Lung microvascular endothelial cell (primary cell): ENCODE measurements at places on chromosomes 5 and 9. TPM values are rescaled to one million over a fixed set of nuclear protein-coding genes. Genes with fewer than 3 reads are reported as not detected.

The PGGT1B gene
- total RNA-seq = 10.2 and 14.3 TPM in 2 replicates

The SLC46A2 gene
- not detected in 2 replicates for total RNA-seq

The CD74 gene
- 2.0 and 5.8 TPM in 2 replicates for total RNA-seq

The TNC gene
- under 0.01 and 0.22 TPM in 2 replicates for total RNA-seq

The AMACR gene
- total RNA-seq = 6.3 and 6.8 TPM in 2 replicates

The TAF11L2 gene
- not detected in 2 replicates for total RNA-seq

The PTPN3 gene
- total RNA-seq = 0.65 and 2.6 TPM in 2 replicates

The RNF208 gene
- 0.22 TPM in 1 of 2 replicates, not detected in the other for total RNA-seq

The RNF20 gene
- 15.9 and 22.2 TPM in 2 replicates for total RNA-seq

The JAKMIP2 gene
- not detected in 2 replicates for total RNA-seq

The RAB24 gene
- total RNA-seq = 8.7 and 13.9 TPM in 2 replicates

The GABBR2 gene
- 1.2 and 5.9 TPM in 2 replicates for total RNA-seq

The PTGDS gene
- total RNA-seq = 0.22 and 0.79 TPM in 2 replicates

- DNase-seq = no peak
These were observed 1020.2 kb downstream of the NR2F1-AS1 start for GRCh38 chr5:92560698-92561401.

DNA sequence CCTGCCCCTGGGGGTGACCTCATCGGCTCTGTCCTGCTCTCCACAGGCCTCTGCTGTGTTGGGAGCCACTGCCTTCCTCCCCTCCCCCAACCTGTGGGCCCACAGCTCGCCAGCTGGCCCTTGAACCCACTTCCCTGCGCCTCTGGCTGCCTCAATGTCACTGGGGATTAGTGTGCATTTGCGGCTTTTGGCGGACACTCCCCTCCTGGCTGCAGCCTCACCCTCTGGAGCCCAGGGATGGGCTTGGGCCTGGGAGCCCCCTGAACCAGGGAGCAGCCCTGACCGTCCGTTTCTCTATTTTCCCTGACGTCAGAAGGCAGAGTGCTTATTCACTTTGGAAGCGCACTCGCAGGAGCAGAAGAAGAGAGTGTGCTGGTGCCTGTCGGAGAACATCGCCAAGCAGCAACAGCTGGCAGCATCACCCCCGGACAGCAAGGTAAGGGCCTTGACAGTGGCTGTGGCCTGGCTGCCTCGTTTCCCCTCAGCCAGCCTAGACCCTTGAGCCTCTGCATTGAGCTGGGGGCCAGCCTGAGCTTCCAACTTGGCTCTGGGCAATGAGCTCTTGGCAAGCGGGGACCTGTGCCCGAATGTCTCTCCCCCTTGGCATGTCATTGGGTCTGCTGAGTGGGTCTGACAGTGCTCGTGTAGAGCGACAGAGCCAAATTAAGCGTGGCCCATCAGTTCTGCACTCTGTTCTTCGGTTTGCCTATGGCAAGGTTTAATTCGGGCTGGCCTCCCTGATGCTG, 73.1 kb downstream of the RGS3 start:
- DNase-seq = peak; percentile 58

DNA sequence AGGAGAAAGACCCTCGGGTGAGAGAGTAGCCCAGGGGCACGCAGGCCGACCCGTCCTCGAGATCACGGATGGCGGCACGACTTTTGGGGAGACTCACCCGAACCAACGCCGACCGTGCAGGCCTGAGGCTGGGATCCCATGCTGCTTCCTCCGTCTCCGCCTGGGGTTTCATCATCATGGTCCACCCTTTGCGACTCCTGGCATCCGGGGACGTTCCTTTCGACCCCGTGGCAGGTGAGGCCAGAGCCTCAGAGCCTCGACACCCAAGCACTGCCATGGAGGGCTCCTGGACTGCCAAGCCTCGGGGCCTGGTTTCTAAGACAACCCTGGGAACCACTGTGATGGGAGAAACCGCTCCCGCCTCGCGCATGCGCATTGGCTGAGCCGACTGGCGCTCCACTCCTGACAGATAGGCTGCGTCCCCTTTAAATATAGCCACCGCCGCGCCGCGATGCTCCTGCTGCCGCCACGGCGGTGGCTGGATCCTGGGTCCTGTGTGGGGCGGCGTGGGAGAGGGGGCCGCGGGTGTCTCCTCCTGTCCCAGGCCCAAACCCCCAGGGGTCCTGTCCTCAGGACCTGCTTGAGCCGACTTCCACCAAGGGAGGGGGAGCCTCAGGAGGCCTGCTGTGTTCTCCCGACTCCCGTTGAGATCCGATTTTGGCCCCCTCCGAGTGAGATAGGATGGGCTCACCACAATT, 481.6 kb downstream of the SPATA31A7 start:
- no peak for DNase-seq

- no peak for DNase-seq
These were observed 140.1 kb upstream of the ABCA1 start for GRCh38 chr9:105067895-105068580.

DNA sequence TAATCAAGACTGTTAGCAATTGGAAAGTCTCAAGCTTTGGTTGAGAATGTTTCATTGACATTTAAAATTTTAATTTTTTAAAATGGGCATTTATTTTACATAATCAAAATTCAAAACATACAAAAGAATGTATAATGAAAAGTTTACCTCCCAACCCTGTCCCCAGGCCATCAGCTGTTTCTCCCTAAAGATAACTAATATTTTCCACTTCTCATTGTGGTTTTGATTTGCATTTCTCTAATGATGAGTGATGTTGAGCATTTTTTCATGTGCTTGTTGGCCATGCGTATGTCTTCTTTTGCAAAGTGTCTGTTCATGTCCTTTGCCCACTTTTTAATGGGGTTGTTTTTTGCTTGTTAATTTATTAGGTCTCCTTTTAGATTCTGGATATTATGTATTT, 11.4 kb upstream of the MACIR start:
- no peak for DNase-seq

DNA sequence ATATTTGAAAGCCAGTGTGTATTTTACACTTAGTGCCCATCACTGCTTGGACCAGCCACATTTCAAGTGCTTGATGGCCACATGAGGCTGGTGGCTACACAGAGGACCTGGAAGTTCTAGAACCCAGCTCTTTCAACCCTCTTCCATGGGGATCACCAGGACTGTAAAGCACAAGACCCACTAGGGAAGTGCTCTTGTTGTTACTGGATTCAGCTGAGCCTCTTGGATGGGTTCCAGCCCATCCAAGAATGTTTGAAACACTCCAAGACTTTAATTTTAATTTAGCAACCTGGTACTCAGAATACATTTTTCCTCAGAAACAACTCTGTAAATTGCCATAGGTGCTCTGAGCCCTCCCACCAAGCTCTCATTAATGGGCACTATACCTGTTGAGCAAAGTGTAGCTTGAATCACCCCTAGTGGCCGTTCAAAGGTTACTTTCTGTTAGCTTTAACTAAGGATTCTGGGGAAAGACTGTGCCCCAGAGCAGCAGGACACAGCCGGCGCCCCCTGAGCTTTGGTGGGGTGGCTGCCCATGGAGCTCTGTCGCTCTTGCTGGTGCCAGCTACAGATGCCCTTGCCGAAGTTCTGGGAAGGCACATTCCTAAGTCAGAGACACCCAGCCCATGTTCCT, 212.4 kb downstream of the HSD17B3 start:
- DNase-seq = no peak

DNA sequence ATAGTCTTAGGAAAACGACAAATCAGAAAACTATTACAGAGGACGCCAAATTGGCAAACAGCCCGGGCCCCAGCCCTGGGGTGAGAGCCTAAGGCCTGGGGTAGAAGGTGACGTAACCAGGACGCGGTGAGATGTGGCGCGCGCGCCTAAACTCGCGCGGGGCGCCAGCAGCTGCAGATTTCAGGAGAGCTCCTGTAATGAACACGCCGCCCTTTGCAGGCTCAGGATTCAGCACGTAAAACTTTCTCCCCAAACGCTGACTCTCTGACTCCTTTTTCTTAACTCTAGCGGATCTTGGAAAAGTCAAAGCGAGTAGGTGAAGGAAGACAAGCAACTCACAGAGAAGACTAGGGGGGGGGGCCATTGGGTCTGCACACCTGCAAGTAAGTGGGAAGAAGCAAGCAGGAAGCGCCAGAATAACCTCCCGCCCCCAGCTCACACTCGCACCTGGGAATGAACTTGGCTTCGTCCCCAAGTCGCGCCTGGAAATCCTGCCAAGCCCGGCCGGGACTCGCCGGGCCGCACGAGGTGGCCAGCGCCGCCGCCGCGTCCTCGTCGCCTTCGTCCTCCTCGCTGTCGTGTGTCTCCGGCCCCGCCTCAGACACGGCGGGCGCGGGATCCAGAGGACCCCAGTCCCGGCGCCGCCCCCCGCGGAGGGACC, 822 bp downstream of the RASEF start:
- DNase-seq = no peak

DNA sequence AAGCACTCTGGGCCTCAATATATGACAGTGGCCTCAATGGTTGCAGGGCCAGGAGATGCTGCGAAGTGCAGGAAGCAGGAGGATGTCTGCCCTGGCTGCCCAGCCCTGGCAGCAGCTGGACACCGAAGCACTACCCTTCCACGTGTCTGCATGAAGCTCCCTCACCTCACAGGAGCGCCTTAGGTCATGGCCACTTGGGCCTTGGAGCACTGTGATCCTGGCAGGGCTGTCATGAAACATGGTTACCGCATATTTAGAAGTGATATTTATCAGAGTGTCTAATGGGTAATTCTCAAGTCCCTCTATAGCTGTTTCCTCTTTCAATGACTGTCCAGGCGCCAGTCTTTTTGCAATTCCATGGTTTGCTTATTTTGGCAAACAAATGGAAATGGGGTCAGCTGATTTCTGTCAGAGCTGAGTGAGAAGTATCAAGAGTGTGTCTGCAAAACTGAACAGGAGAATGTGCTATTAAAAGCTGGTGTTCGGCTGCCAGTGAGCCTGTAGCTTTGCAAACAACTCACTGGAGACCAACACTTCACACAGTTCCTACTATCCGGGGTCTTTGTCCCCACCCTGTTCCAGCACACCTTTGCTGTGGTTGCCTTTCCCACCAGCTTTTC, 285.9 kb downstream of the KIF4B start:
- no peak for DNase-seq

- DNase-seq = peak; percentile 59
These were observed at the start of gene ITGA2 for GRCh38 chr5:52989025-52989780. ITGA2 (plus strand) TSS chr5:52989352; CDS start chr5:52989469, 117 bp downstream.

- DNase-seq = no peak
These were observed 63.8 kb upstream of the S1PR3 start for GRCh38 chr9:88927510-88927909.

DNA sequence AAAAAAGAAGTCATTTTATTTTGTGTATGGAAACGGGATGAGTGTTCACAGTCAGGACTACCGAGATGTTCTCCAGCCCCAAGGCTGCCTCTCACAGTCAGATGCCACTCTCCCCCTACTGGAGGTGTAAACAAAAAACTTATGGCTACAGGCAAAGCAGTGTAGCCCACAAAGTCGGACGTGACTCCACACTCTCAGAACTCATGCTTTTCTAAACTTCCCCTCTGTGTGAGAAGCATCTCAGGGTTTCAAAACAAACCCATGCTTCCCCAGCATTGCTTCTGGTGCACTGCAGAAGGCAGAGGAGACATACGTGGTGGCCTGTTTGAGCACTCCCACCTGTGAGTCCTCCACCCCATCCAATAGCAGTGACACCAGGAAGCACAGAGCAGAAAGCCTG, 580.3 kb downstream of the BNC2 start:
- DNase-seq = no peak

- no peak for DNase-seq
These were observed 233.5 kb upstream of the ELL2 start for GRCh38 chr5:96195123-96195522.

GRCh38 chr9:105006514-105006913, 78.6 kb upstream of the ABCA1 start:
- DNase-seq = no peak

DNA sequence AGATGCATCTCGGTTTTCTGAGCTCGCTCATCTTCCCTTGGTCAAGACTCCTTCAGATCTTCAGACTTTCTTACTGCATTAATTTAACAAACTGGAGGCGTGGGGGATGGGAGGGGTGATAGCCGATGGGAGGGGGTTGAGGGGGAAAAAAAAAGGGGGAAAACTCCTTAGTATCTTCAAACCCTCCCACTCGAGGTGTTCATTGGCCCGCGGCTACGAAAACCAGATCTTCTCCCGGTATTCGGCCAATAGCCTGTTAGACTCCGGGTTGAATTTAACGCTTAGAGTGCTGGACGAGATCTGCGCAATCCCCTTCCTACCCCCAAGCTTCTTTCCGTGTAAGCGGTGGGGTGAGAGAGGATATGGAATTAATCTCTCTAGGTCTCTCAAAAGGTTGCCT, 689 bp upstream of the GLRA1 start:
- no peak for DNase-seq

DNA sequence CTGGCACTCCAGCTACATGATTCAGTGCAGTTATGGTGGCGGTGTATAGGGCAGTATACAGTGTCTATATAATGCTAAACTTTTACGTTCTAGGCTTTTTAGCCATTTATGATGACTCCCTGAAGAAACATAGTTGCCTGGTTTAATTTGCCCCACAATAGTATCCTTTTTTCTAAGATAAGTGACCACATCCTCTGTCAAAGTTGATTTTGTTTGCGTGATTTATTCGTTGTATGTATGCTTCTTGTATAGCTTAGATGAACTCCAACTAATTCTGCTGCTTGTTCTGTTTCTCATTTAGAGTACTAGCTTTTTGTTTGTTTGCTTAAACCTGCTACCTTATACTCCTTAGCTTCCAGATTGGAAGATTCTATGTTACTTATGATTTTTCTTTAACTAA, 83.6 kb downstream of the ERMP1 start:
- no peak for DNase-seq

GRCh38 chr9:6895754-6896153, 138.0 kb downstream of the KDM4C start:
- DNase-seq = no peak

- no peak for DNase-seq
These were observed 13.2 kb downstream of the REEP5 start for GRCh38 chr5:112908854-112909253.

GRCh38 chr5:96257904-96258303, 175.1 kb downstream of the PCSK1 start:
- no peak for DNase-seq

GRCh38 chr9:34139477-34140146, 13.1 kb upstream of the DCAF12 start:
- peak; percentile 94 for DNase-seq

DNA sequence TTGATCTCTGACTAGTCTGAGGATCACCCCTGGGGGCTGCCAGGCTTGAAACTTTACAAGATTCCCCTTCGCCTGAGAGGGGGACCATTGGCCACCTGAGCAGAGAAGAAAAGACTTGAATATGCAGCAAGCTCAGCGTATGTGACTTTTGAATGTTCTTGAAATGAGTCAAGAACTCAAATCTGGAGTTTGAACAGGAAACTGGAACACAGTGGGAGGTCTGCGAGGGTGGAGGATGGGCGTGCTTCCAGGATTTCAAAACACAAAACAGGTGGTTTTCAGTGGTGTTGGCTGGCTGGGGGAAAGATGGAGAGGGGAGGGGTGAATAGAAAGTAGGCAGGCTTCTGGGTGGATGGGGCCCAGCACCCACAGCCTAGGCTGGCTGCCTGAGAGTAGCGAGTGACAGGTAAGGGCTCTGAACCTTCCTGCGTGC, 40.6 kb downstream of the TMEM174 start:
- DNase-seq = no peak
